ENCODE measurements at places on chromosomes 5 and 9.

DNA sequence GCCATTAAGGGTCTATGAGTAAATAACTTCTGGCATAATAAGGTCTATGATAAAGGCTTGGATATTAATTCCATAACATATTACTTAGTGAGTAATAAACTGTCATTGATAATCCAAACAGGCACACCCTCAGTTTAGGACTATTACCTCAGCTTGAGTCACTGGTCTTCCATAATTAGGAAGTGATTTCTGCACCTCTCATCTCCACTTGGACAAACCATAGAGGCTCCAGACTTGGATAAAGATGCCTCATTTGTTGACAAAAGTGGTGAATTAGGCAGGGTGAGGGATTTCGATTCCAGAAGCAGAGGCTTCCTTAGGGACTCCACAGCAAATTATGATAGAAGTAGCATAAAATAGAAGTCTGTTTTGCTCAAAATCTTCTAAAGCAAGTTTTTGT is 127.5 kb upstream of the MTAP start:
- DNase-seq = no peak

DNA sequence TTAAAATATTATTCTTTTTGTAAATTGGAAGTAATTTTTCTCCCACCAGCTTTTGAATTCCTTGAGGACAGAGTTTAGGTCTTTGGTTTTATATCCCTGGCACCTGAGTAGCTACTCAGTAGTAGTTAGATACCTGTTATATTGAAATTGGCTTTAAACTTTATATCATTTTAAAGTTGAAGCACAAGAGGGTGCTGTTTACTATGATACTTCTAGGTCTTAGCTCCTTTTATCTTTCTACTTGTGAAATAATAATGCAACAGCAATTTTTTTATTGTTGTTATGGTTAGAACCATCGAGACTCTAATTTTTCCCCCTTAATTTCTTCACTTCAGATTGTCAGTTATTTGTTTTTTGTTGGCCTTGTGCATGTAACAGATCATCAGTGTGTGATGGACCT is 46.3 kb downstream of the AP3S1 start:
- no peak for DNase-seq

DNA sequence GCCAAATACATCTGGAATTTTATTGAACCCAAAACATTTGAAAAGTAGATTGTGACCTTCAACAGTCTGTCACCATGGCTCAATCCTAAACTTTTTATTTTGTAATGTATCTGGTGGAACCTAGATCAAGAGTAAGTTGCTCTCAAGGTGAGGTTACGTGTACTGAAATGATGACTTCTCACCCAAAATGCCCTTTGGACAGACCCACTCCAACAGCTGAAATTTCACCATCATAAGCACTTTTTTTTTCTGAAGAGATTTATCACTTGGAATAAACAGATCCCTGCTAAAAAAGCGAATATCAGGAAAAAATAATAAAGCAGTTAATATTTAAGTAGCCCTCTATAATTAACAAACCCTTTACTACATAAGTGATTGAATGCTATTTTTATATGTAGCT is 155.0 kb upstream of the FBXL7 start:
- DNase-seq = no peak

DNA sequence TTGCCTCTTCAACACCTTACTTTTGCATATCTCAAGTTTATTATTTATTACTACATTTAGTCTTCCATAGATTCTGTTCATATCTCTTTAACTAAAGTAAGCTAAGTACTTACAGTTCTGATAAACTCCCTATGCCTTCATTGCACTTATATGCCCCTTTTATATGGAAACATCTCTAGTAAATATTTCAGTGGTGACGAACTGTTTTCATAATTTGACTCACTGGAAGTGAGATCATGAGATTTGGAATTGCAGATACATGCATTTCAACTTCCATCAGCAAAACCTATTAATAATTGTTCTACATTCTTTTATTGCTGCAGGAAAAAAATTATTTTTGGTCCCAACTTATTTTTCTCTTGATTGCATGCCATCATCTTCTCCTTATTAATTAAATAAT is 263.5 kb downstream of the CD180 start:
- DNase-seq = no peak

- no peak for DNase-seq
Observed at GRCh38 chr5:129617206-129617605, 130.7 kb upstream of the MINAR2 start.

- DNase-seq = no peak
Observed at GRCh38 chr5:5105531-5105930, 34.6 kb upstream of the ADAMTS16 start.

- DNase-seq = no peak
Observed at GRCh38 chr5:62886603-62887315, 308.1 kb downstream of the LRRC70 start.

DNA sequence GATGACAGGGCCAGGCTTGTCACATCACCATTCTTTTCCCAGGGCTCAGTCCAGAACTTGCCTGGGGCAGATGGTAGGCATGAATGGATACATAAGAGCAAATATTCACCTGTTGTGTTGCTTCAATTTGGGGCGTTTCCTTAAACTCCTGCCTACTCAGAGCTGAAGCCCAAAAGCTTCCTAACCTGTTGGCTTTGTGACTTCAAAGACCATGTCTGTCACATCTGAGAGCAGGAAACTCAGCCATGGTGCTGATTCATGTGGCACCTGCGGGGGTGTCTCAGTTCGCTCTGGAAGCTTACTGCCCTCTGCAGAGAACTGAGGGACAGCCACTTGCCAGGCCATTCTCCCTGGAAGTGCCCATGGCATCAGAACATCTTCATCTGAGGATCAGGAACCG is 246.6 kb downstream of the HSPA4 start:
- no peak for DNase-seq

DNA sequence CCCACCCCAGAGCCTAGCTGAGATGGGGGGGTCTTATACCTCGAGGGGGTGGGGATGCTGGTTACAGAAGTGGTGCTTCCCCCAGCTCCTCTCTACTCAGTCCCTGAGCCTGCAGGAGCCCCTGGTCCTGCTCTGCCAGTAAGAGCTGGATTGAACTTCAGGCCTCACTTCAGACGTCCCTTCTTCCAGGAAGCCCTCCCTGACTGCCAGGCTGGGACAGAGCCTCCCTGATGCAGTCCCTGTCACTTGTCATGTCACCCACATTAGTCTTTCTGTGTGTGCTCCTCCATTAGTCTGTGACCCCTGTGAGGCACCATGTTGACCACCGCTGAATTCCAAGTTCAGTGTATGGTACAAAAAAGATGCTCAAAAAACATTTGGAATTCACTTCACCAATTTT is 78.7 kb upstream of the ASS1 start:
- no peak for DNase-seq

Data from CD4-positive, alpha-beta T cell treated with Interleukin-4 for 1 hour (primary cell).